ENCODE measurements at places on chromosomes 16 and 17. TPM values are rescaled to one million over a fixed set of nuclear protein-coding genes. Genes with fewer than 3 reads are reported as not detected.

Gene SLC39A11
- 39.9 TPM for total RNA-seq

- H3K4me1 ChIP-seq, result peaks cover 15% of the 10 kb centered on the region
- H3K27me3 ChIP-seq, result no peaks in the 10 kb centered on the region
- H3K27ac ChIP-seq, result no peak overlapping the region
- no peak for DNase-seq
- H3K4me3 ChIP-seq, result no peak overlapping the region
Measured at GRCh38 chr17:37694734-37695133, 50.1 kb downstream of the HNF1B start.

DNA sequence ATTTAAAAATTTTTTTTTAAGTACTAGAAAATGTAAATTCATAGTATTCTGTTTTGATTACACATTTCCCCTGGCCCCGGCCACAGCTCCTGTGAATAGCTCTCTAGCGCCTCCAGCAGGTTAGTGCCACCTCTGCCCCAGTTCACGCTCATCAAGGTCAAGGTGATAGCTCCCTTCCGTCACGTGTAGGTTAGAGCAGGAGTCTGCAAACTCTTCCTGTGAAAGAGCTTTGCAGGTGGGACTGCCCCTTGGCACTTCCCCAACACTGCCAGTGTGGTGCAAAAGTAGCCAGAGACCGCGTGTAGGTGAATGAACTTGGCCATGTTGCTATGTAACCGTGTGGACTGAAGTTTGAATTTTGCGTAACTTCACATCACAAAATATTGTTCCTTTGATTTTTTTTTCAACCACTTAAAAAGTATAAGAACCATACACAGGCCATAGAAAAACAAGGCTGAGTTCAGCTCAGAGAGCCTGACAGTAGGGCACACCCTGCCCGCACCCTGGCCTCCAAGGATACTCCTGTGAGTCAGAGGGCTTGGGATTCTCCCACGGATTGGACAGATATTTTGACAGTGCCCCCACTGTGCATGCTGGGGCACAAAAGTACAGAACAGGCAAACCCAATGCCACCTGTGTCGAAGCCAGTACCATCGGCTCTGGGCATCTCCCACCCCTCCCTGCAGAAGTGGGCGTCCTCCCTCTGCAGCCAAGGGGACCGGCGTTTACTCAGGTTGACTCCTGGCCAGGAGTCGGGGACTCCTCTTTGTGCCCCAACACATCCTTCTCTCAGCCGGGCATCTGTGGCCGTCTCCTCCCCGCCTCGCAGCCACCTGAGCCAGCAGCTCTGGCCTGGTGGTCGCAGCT lies 92.0 kb upstream of the CHMP6 start:
- H3K4me3 ChIP-seq, result no peak overlapping the region
- H3K27ac ChIP-seq, result no peak overlapping the region
- H3K4me1 ChIP-seq, result no peaks in the 10 kb centered on the region

DNA sequence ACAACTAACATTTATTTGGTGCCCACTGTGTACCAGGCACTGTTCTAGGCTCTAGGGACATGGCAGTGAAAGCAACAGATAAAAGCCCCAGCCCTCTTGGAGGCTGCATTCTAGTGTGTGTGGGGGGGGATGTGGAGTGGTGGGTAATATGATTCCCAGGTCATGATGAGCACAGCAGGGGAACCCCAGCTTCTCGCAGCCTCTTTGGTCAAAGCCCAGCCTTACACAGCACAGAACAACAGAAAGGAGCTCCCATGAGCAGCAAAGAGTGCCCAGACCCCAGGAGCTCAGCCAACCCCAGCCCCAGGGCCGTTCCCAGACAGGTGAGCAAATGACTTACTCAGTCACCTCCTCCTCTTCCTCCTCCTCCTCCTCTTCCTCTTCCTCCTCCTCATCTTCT lies 21.9 kb downstream of the CNGB1 start:
- H3K27ac ChIP-seq, result no peak overlapping the region
- peak; percentile 7 for DNase-seq
- H3K4me3 ChIP-seq, result no peak overlapping the region
- H3K27me3 ChIP-seq, result no peaks in the 10 kb centered on the region

- H3K4me3 ChIP-seq, result no peak overlapping the region
- H3K27me3 ChIP-seq, result no peaks in the 10 kb centered on the region
Measured at GRCh38 chr16:55030944-55031343, 100.3 kb downstream of the IRX5 start.

Data from Peyer's patch (tissue), 4 donors.